Activated T-helper 2 cell treated with anti-CD3 and anti-CD28 coated beads, Interferon-gamma antibody, Interleukin-2, Interleukin-4, amounts not matched to agents 10 μg/mL and 5 μg/mL and 100 μg/mL, durations not matched to agents 14 hours and 24 hours and 36 hours (primary cell): ENCODE measurements at places on chromosomes 5 and 9. TPM values are rescaled to one million over a fixed set of nuclear protein-coding genes. Genes with fewer than 3 reads are reported as not detected.

The CCDC171 gene
- total RNA-seq, result 1.8 and 2.0 TPM in 2 replicates

The AQP7 gene
- total RNA-seq, result not detected in 2 replicates

The WDR38 gene
- total RNA-seq, result not detected in 2 replicates

The PCDHB6 gene
- total RNA-seq, result not detected in 2 replicates

The IL9 gene
- total RNA-seq, result 94.0 and 104 TPM in 2 replicates

The MRPS27 gene
- total RNA-seq, result 96.8 and 98.4 TPM in 2 replicates

The ZNF300 gene
- 0.39 and 0.52 TPM in 2 replicates for total RNA-seq

The GFI1B gene
- total RNA-seq, result not detected in 2 replicates

The ANKRD31 gene
- 0.11 and 0.28 TPM in 2 replicates for total RNA-seq

The LSM11 gene
- 8.7 and 8.9 TPM in 2 replicates for total RNA-seq

DNA sequence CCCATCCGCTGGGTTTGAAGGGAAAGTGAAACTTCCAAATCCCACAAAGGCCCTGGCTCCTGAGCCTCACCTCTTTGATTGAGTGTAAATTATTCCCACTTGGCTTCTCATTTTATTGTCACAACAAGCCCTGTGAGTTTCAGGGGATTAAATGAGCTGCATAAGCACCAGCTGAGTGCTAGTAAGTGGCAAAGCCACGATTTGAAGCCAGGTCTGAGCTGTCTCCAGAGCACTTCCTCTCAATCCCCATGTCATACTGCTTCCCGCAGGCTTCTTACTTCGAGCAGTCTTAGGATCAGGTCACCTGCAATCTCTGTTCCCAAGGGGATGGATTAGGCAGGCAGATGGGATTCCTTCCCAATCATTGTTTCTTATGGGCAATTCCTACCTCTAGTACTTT, 18.0 kb downstream of the RPS14 start:
- H3K4me3 ChIP-seq, result no peak overlapping the region
- H3K27ac ChIP-seq, result no peak overlapping the region
- DNase-seq, result no peak
- no peaks in the 10 kb centered on the region for H3K27me3 ChIP-seq
- no peaks in the 10 kb centered on the region for H3K36me3 ChIP-seq

GRCh38 chr9:121556580-121556979, 56.9 kb upstream of the GGTA1 start:
- H3K4me1 ChIP-seq, result peaks cover 6% of the 10 kb centered on the region
- no peaks in the 10 kb centered on the region for H3K27me3 ChIP-seq
- no peak overlapping the region for H3K27ac ChIP-seq

- H3K4me3 ChIP-seq, result no peak overlapping the region
- peak overlapping the region; percentile 19 for H3K27ac ChIP-seq
- no peak for DNase-seq
- H3K27me3 ChIP-seq, result peaks cover 3% of the 10 kb centered on the region
Observed at GRCh38 chr5:34586117-34586885, 69.8 kb upstream of the RAI14 start.

- peak overlapping the region; percentile 85 for H3K4me3 ChIP-seq
- no peak for DNase-seq
- H3K27me3 ChIP-seq, result peaks cover 15% of the 10 kb centered on the region
- peaks cover 26% of the 10 kb centered on the region for H3K4me1 ChIP-seq
- H3K27ac ChIP-seq, result peak overlapping the region; percentile 89
Observed at GRCh38 chr9:100426189-100426529, 784 bp upstream of the MSANTD3 start.

DNA sequence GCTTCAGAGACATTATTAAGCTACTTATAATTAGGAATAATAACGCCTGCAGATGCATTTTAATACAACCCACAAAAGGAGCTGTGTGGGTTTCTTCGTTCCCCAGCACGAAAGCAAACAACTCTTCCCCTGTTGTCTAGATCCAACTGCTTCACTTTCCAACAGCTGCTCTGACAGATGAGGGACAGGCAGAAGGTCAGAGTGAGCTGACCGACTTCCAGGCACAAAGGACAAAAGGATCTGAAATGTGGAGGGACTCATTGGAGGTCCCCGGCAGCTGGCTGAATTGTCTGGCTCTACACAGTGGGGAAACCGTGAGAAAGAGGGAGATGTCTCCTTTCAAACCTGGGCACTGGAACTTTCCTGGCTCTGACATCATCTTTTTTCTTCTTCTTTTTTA, 79.1 kb upstream of the ALDH1B1 start:
- no peak overlapping the region for H3K4me3 ChIP-seq
- no peaks in the 10 kb centered on the region for H3K27me3 ChIP-seq
- H3K36me3 ChIP-seq, result no peaks in the 10 kb centered on the region
- DNase-seq, result no peak
- no peak overlapping the region for H3K27ac ChIP-seq
- no peaks in the 10 kb centered on the region for H3K4me1 ChIP-seq

DNA sequence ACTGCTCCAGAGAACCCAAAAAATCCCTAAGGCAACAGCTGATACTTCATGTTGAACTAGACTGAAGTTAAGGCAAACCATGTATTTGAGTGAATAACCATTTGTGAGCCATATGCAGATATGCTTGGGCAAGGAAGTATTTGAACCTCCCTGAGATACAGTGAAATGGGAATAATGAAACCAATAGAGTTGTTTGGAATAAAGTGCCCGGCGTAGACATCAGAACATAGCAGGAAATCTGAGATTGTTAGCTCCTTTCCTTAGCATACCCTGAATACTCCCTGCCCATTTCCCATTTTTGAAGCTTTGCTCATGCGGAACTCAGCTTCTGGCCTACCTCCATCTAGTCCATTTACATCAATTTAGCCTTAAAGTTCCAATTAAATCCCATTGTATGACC, 611.9 kb downstream of the EFNA5 start:
- DNase-seq, result no peak
- no peaks in the 10 kb centered on the region for H3K27me3 ChIP-seq
- H3K4me3 ChIP-seq, result no peak overlapping the region
- no peaks in the 10 kb centered on the region for H3K4me1 ChIP-seq
- H3K36me3 ChIP-seq, result no peaks in the 10 kb centered on the region

GRCh38 chr5:115602591-115603125, 379 bp upstream of the TICAM2 start:
- H3K27me3 ChIP-seq, result peaks cover 5% of the 10 kb centered on the region
- H3K4me3 ChIP-seq, result peak overlapping the region; percentile 68
- H3K27ac ChIP-seq, result peak overlapping the region; percentile 67

GRCh38 chr9:79080536-79080935, 491.2 kb upstream of the TLE4 start:
- no peak for DNase-seq
- no peak overlapping the region for H3K27ac ChIP-seq
- no peaks in the 10 kb centered on the region for H3K27me3 ChIP-seq
- no peaks in the 10 kb centered on the region for H3K4me1 ChIP-seq

DNA sequence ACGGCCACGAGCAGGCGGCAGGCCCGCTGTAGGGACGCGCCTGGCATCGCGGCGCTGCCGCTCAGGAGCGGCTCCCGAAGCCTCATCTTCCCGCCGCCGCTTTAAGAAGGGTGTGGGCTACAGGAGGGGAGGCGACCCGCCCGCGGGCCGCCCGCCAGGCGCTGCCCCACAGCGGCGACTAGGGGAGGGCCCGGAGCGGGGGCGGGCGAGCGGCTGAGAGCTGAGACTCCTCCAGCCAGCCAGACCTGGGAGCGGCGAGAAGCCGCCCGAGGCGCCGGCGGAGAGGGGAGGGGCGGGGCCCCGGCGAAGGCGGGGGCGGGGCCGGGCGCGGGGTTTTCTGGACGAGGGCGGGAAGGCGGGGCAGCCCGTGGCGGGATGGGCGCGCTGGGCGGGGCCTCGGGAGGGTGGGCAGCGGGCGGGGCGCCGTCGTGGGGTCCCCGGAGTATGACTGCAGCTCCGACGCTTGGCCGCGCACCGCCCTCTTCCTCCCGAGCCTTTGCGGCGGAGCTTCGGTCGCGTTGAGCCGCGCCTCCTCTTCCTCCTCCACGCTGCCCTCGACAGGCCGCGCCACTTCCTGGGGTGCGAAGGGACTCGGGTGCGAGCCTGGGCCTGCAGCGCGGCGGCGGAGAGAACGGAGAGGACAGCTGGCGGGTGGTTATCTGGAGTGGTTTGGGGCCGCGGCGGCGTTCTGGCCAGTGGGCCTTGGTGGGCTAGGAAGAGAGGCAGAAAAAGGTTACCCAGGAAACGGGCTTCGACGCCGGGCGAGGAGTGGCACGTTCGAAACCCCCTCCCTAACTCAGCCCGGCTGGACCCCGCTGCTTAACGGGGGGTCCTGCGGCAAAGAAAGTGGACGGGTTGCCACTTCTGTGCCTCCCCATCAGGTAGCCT, at the start of gene B4GALT1:
B4GALT1 (minus strand) TSS at position 253 of the 888 bp plus-strand sequence; CDS start at position 86, 167 bp downstream.
- H3K27ac ChIP-seq, result peak within 1 kb of the TSS; percentile 96
- peak within 1 kb of the TSS; percentile 94 for H3K4me3 ChIP-seq
- H3K27me3 ChIP-seq, result no peaks in the 10 kb centered on the region
- peak; percentile 90 for DNase-seq
- H3K4me1 ChIP-seq, result peaks cover 57% of the 10 kb centered on the region

DNA sequence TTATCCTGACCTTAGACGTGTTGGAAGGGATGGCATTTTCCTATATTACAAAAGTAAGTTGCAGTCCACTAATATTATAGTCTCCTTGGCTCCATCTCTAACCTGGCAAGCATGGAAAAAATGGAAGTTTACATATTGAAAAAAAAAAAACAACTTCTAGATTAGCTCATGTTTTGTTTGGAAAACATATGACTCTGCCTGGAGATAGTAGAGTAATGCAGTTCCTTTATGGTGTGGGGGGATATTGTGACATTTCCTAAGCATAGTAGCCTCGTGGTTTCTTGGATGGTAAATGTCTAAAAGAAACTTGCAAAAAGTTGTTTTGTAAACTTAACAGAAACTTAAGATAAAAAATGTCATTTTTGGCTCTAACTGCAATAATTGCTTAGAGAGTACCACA, 244.4 kb upstream of the FBXL7 start:
- H3K36me3 ChIP-seq, result no peaks in the 10 kb centered on the region
- H3K4me1 ChIP-seq, result no peaks in the 10 kb centered on the region
- H3K27ac ChIP-seq, result no peak overlapping the region
- no peaks in the 10 kb centered on the region for H3K27me3 ChIP-seq
- no peak overlapping the region for H3K4me3 ChIP-seq
- DNase-seq, result no peak

DNA sequence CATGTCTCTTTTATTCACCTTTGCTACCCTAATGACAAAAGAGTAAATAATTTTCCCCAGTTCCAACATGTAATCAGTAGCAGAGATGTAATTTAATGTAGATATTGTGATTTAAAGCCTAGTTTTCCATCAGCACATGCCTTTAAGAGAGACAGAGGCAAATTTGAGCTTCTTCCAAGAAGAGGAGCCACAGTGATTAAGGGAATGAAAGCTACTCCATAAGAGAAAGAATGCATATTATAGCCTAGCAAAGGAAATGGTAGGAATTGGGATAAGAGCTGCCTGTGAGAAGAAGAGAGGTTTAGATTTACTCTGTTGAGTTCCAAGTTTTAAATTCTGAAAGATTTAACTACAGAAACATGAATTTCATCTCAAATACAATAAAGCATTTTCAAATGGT, 591.0 kb upstream of the DMAC1 start:
- no peak for DNase-seq
- no peak overlapping the region for H3K4me3 ChIP-seq
- no peak overlapping the region for H3K27ac ChIP-seq
- H3K4me1 ChIP-seq, result no peaks in the 10 kb centered on the region

GRCh38 chr5:94433397-94434163, 184.8 kb downstream of the KIAA0825 start:
- H3K27ac ChIP-seq, result no peak overlapping the region
- H3K4me3 ChIP-seq, result no peak overlapping the region
- no peaks in the 10 kb centered on the region for H3K4me1 ChIP-seq
- H3K36me3 ChIP-seq, result no peaks in the 10 kb centered on the region
- H3K27me3 ChIP-seq, result no peaks in the 10 kb centered on the region
- DNase-seq, result no peak

DNA sequence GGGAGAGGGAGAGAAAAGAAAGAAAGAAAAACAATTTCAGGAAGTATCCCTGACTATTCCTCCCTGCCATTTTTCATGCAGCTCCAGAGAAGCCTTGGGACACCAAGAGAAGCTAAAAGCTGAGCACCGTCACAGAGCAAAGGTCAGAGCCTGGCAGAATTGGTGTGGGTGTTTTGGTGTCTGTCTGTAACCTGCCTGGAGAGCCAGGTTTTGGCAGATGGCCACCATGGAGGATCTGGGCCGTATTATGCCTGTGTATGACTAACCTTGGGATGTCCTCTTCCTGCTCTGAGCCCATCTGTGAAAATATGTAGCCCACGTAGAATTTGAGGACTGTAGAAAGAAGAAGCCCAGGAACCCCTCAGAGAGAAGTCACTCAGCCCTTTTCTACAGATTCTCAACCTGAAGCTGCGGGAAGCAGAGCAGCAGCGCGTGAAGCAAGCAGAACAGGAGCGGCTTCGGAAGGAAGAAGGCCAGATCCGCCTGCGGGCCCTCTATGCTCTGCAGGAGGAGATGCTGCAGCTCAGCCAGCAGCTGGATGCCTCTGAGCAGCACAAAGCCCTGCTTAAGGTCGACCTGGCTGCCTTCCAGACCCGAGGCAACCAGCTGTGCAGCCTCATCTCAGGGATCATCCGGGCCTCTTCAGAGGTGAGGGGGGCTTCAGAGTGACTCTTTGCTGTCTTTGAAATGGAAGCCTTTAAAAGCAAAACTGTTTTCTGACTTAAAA, 18.8 kb downstream of the GLE1 start:
- no peak overlapping the region for H3K27ac ChIP-seq
- no peak for DNase-seq
- no peak overlapping the region for H3K4me3 ChIP-seq
- H3K36me3 ChIP-seq, result peaks cover 67% of the 10 kb centered on the region
- no peaks in the 10 kb centered on the region for H3K4me1 ChIP-seq
